Myometrial cell (primary cell): ENCODE measurements at places on chromosomes 3 and 15. TPM values are rescaled to one million over a fixed set of nuclear protein-coding genes. Genes with fewer than 3 reads are reported as not detected.

ACOX2 gene
- total RNA-seq, result 5.0 and 8.9 TPM in 2 replicates

GOLGA6A gene
- total RNA-seq, result not detected in 2 replicates

CXCR6 gene
- not detected in 2 replicates for total RNA-seq

CD96 gene
- not detected in 2 replicates for total RNA-seq

DNAH12 gene
- total RNA-seq, result not detected in 2 replicates

TTLL13 gene
- not detected in 2 replicates for total RNA-seq

ITIH1 gene
- not detected in 2 replicates for total RNA-seq

MAP2K1 gene
- 33.4 and 34.0 TPM in 2 replicates for total RNA-seq

NR2E3 gene
- total RNA-seq, result 0.18 TPM in 1 of 2 replicates, not detected in the other

ADCY5 gene
- total RNA-seq, result 0.53 TPM in 1 of 2 replicates, not detected in the other

CCR1 gene
- total RNA-seq, result under 0.01 and 0.29 TPM in 2 replicates

TMEM207 gene
- total RNA-seq, result not detected in 2 replicates

KCTD6 gene
- total RNA-seq, result 3.5 and 3.7 TPM in 2 replicates

LYZL4 gene
- total RNA-seq, result not detected in 2 replicates

CLDN16 gene
- total RNA-seq, result 0.35 and 1.2 TPM in 2 replicates

HRG gene
- total RNA-seq, result not detected in 2 replicates

ARID3B gene
- total RNA-seq, result 0.58 and 2.8 TPM in 2 replicates

IQCH gene
- total RNA-seq, result 2.3 and 4.0 TPM in 2 replicates

CTXN2 gene
- not detected in 2 replicates for total RNA-seq

MAP1A gene
- total RNA-seq, result 30.6 and 36.9 TPM in 2 replicates

QRICH1 gene
- 59.0 and 107 TPM in 2 replicates for total RNA-seq

ZNF609 gene
- 10.1 and 11.5 TPM in 2 replicates for total RNA-seq

SLC12A1 gene
- not detected in 2 replicates for total RNA-seq

STRIT1 gene
- not detected in 2 replicates for total RNA-seq

PRSS50 gene
- total RNA-seq, result not detected in 2 replicates

SLC28A2 gene
- not detected in 2 replicates for total RNA-seq

EPHB3 gene
- total RNA-seq, result 1.4 and 2.1 TPM in 2 replicates

SNTN gene
- total RNA-seq, result not detected in 2 replicates

LRRK1 gene
- total RNA-seq, result 5.7 and 10.7 TPM in 2 replicates
